ENCODE measurements at places on chromosomes 4 and X.

DNA sequence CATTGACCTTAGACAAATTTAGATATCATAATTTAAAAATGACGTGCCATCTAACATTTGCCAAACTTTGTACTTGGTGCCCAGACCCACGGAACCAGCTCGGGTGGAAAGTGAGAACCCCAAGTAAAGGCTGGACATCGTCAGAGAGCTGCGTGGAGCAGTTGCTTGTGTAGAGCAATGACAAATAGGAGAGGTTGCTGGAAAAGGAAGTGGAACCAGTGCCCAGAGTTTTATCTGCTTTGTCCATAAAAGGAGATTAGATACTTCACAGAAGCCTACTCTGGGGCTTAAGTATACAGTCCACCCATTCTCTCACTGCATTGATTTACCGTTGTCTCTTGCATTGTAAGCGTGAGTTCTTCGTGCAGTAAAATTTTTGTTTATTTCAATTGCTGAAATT lies 5.4 kb upstream of the TBC1D1 start:
- DNase-seq = no peak

- no peak for DNase-seq
Measured at GRCh38 chr4:74583757-74584156, 138.8 kb downstream of the AREG start.

GRCh38 chr4:174204164-174204831 lies 79.2 kb downstream of the FBXO8 start:
- DNase-seq = no peak

DNA sequence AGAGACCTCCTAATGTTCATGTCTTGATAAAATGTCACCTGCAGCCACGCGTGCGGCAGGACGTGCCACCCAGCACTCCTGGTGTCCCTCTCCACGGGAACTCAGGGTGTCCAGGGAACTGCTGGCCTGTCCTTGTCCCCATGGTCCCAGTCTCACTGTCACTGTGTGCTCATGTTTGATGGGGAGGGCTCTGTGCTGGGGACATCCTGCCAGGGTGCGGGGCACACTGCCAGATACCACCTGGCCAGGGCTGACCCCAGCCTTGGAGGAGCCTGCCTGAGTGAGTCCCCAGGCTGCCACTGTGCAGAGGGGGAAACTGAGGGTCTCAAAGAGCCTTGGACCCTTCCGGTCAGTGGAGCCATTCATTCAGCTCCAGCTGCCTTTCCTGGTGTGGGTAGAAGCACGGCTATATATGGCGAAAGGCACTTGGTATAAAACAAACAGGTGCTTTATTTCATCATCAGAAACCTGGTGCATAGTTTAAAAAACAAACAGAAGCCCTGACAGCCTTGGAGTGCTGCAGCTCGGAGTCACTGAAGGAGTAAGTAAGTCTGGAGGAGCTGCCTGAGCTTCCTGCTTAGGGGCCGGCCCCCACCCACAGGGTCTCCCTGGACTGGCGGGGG lies 33.0 kb downstream of the NOP14 start:
- DNase-seq = no peak

DNA sequence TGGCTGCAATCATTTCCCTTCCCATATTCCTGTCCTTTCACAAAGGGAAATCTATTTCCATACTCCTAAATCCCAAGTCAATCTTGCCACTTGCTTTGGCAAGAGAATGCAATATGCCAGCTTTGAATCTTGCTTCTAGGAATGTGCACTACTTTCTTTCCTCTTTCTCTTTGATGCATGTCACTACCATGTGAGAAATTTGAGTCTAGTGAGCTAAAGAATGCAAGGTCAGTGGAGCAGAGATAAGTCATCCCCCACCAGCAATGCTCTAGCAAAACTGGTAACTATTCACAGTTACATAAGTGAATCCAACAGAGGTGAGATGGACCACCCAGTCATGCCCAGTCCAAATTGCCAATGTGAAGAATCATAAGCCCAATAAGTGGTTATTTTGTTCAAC lies 910.4 kb downstream of the RAB28 start:
- no peak for DNase-seq

- DNase-seq = no peak
Measured at GRCh38 chr4:107512549-107512948, 207.5 kb downstream of the PAPSS1 start.

Measured in CD4-positive, alpha-beta T cell treated with Interleukin-12 subunit alpha and Interleukin-12 subunit beta, for 1 hour (primary cell).